ENCODE measurements at places on chromosomes 6 and 20.

GRCh38 chr6:90285611-90286381, 10.8 kb downstream of the BACH2 start:
- DNase-seq: no peak

DNA sequence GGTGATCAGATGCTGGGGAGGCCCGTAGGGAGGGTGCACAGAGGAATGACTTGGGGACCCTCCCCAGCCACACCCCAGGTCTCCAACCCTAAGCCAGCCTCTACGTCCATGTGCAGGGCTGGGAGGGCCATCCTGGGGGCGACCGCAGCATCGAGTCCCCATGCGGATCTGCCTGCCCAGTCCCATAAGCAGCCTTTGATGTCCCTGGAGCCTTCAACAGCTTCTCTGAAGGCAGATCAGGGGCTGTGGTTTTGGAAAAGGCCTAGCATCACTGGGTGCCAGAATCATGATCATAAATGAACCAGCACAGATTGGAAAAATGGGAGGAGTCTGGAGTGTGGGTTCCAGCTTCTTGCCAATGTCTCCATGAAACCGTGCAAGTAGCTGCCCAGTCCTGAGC, 22.9 kb downstream of the TOX2 start:
- DNase-seq: no peak

GRCh38 chr6:138656364-138657064, 117.1 kb upstream of the CCDC28A start:
- no peak for DNase-seq

DNA sequence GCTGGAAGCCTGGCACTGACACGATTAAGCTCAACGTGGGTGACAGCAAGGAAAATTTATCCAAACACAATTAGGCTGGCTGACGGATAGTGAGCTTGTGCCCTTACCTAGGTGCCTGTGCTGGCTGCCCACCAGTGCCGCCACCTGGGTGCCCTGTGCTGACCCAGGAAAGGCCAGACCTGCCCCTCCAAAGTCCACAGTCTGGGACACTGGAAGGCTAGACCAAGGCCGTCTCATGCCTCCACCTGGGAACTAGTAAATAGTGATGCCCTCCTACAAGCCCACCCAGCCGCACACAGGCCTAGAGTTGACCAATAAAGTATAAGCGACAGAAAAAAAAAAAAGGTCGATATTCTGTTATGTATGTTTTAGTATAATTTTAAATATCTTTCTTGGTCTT, 142.6 kb upstream of the MCHR2 start:
- no peak for DNase-seq

GRCh38 chr6:5617179-5617578, 355.9 kb downstream of the FARS2 start:
- DNase-seq: no peak
